ENCODE measurements at places on chromosomes 5 and 9. TPM values are rescaled to one million over a fixed set of nuclear protein-coding genes. Genes with fewer than 3 reads are reported as not detected.
A peak's percentile ranks its signal among the peaks of the same experiment; 100 is the strongest.

SPINK7 gene
- not detected for total RNA-seq

C8G gene
- total RNA-seq = not detected

RANBP17 gene
- total RNA-seq = 5.5 TPM

CDH9 gene
- total RNA-seq = not detected

TPRN gene
- total RNA-seq = 6.2 TPM

IFNA21 gene
- not detected for total RNA-seq

SOWAHA gene
- not detected for total RNA-seq

SVEP1 gene
- total RNA-seq = 38.1 TPM

ADAMTS2 gene
- 141 TPM for total RNA-seq

DNA sequence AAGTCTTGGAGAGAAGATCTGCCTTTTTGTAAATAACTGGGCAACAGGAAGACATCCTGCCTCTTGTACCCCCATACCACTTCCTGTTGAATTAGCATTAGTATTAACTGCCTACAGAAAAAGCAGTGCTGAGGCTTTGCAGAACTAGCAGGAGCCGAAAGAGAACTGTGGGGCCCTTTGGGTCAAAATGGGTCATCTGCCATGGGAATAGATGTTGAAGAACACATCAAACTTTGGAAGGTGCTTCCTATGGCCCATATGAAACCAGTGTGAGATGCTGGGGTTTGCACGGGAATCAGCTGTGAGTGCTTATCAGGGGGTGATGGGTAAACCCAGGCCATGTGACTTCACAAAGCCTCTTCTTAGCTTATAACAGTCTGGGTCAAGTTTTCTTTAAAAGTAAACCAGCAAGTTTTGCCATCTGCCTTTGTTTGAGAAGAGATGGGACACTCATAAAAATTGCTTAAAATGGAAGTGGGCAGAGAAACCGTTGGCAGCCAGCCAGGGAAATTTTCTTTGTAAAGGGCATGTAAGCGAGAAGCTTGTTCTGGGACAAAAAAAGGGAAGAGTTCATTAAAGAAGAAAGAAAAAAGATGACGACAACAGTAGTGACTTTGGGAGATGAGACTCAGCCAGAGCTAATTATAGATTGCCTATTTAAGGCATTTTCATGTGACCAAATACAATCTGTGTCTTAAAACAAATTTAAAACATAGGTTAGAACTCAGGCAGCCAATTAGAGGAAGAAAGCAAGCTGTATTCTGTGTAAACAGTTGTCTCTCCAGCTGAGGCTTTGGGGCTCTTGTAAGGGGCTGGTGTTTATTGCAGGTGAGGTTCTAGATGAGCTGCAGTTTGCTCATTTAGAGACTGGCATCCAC, 4.4 kb downstream of the SLC25A25 start:
- peak; percentile 34 for DNase-seq

DNA sequence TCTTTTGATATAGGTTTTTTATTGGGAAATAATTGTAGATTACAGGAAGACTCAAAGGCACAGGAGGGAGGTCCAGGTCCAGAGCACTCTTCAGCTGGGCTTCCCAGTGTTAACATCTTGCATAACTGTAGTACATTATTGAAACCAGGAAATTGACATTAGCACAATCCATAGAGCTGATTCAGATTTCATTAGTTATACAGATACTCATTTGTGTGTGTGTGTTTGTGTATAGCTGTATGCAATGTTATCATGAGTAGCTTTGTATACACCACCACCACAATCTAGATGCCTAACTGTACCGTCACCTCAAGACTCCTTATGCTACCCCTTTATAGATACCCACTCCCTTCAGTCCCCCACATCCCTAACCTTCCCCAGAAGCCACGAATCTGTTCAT, 47.9 kb downstream of the SLC36A1 start:
- no peak for DNase-seq

GRCh38 chr5:113817683-113818082, 304.2 kb downstream of the YTHDC2 start:
- DNase-seq = no peak

DNA sequence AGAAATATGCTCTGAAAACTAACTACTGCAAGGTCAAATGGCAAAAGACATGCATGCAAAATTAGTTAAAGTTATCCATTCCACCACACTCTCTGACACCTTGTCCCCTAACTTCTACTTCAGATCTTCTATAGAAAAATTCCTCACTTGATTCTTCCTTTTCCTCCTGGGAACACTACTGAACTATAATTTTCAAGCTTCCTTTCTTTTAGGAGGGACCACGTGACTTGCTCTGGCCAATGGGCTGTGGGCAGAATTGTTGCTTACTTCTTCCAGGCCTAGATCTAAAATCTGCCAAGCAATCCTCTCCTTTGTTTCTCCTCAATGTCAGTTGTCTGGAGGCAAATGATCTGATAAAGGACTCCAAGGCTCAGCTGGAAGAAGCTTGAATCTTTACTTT, 441.0 kb downstream of the CDK5RAP2 start:
- DNase-seq = no peak

DNA sequence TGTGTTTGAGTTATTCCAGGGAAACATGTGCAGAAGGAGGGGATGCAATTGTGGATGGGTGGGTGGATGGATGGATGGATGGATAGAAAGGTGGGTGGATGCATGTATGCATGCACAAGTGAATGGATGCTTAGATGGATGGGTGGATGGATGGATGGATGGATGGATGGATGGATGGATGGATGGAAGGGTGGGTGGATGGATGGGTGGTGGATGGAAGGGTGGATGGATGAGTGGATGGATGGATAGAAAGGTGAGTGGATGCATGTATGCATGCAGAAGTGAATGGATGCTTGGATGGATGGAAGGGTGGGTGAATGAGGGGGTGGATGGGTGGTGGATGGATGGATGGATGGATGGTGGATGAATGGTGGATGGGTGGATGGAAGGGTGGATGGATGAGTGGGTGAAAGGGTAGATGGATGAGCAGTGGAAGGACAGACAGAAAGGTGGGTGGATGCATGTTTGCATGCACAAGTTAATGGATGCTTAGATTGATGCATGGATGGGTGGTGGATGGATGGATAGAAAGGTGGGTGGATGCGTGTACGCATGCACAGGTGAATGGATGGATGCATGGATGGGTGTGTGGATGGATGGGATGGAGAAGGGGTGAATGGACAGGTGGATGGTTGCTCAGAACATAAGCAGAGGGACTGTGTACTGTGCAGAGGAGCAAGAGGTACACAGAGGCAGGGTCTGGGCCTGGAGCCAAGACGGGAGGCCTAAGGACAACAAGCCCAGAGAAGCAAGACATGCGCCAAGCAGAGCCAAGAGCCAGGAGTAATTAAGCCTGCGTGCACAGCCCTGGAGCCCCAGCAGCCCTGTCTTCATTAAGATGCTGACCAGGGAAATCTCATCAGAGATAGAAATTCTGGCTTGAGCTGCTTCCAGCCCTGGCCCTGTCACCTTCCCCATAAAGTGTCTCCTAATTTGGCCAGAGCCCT, 84.6 kb upstream of the PPP1R26 start:
- no peak for DNase-seq

DNA sequence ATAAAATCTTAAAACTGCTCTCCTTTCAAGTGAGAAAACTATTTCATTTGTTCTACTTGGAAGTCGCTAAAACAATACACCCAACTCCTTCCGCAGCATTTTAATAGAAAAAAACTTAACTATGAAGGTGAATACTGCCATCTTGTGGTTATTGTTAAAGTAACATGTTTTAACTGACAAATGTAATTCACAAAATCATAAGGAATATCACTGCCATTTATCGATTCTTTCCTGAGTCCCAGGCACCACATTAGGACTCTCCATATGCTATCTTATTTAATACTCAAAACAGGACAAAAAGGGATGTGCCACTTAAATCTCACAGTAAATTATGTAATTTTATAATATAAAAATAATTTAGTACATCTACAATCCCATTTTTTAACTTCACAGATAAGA, 130.5 kb upstream of the ITGA1 start:
- no peak for DNase-seq

- DNase-seq = peak; percentile 38
These were observed 1.6 kb downstream of the STKLD1 start for GRCh38 chr9:133377721-133378216.

GRCh38 chr5:115375893-115376292, 79.4 kb upstream of the CCDC112 start:
- no peak for DNase-seq

- no peak for DNase-seq
These were observed 54.0 kb downstream of the CCDC171 start for GRCh38 chr9:15606643-15607472.

DNA sequence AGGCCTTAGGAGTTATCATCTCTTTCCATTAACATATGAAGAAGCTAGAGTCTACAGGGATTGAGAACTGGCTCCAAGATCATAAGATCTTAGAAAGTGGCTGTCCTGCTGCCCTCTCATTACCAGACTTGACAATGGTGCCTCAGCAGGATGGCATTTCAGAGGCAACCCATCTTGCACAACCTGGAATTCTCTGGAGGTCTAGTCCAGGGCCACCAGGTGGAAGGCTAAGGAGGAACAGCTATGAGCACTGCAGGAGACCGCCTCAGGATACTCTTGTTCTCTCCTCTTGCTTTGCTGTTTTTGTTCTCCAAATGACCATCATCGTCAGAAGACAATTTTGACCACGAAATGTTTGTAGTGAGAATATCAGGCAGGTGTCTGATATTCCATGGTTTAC, 322.6 kb downstream of the FBXL17 start:
- DNase-seq = no peak

DNA sequence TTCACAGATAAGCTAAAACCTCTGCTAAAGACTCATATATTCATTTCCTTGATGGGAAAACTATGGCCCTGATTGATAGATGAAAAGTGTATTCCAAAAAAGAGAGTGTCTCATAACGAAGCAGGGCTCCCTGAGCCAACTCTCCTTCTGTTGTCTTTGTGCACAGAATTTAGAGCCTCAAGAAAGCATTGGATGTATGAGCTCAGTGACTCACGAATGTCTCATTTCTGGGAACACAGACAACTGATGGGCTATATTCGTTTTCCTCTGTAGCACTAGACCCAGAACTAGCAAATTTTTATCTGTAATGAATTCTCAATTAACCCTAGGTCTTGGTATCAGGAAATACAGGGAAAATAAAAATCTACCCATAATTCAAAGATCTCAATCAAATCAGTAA, 88.4 kb downstream of the LMNB1 start:
- peak; percentile 52 for DNase-seq

DNA sequence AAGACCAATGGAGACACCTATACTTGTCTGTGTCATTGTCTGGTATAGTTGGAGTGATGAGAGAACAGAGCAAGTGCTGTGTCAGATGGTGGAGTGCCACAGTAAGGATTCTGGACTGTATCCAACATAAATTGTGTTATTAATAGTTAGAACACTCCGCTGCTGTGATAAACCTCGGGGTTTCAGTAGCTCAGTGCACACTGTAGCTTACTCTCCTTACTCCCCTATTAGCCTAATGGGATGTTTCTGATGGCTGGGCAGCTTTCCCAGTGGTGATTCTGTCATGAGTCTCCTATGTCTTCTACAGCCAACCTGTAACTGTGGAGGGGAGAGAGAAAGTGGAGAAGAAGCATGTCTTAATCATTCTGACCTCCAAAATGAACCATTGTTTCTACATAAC, 127.6 kb upstream of the PTCH1 start:
- DNase-seq = peak; percentile 90

DNA sequence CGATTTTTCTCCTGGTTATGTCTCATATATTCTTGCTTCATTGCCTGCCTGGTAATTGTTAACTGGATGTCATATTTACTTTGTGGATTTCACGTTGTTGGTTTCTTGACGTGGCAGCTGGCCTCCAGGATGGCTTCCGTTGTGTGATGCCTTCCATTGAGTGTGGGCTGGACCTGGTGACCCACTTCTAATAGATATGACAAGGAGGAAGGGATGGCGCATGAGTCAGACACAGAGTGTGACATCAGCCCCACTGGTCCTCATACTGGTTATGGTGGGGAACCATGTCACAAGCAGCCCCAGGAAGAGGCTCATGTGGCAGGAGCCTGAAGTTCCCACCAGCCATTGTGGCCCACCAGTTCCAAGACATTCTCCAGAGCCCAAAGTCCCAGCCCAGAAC, 6.4 kb upstream of the PAEP start:
- no peak for DNase-seq

GRCh38 chr5:87392801-87393200, 19.9 kb downstream of the CCNH start:
- no peak for DNase-seq
